Thyroid gland (tissue), 4 donors: ENCODE measurements at places on chromosomes 1 and 21.

- no peak for DNase-seq
Observed at GRCh38 chr21:41737651-41738324, 29.1 kb downstream of the RIPK4 start.

DNA sequence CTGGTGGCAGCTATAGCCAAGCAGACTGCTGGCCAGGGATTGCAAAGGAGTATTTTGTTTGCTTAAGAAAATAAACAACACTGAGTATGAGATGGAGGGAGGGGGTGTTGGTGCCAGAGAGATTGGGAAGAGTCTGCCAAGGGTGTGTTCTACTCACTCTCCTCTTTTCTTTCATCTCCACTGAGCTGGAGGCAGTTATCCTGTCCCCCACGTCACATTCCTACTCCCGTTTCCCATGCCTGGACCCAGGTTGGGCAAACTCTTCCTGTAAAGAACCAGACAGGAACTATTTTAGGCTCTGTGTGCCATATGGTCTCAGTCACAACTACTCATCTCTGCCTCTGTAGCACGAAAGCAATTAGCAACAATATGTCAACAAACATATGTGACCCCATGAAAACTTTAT, 1.4 kb upstream of the IL24 start:
- DNase-seq: peak; percentile 39

DNA sequence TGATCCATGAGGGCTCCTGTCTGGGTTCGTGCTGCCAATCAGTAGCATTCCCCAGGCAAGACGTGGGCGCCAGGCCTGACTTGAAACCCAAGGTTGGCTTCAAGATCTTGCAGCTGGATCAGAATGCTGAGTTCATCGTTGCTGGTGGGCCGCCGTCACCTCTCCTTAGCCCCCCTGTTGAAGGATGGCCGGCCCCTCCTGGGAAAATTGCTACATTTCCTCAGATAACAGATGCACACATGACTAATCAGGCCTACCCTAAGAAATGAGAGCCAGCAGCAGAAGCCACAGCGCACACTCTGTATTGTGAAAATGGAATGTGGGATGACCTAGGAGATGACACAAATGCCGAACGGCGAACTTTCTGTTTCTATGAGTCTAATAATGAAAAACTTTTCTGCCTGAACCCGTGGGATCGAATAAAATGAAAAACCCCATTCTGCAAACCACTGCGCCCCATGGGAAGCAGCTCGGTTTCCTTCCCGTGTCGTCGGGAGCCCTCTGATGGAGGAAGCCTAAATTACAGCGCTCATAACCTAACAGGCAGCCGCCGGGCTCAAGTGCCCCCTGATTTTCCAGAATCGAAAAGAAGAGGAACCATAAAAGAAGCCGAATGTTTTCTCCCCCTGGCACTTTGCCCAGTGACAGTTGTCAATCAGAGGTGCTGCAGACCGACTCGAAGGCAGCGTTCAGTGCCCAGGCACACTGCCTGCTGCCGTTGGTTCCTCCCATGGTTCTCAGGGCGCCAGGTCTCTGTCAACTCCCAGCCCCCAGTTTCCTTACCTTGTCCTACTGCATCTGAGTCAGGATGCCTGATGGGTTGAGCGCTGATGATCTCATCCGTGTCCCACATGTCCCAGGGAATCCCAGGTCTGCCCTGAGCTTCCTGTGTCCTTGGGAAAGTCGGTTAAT, 38.2 kb upstream of the H6PD start:
- peak; percentile 74 for DNase-seq

GRCh38 chr1:166395729-166396128, 228.9 kb upstream of the FAM78B start:
- no peak for DNase-seq

DNA sequence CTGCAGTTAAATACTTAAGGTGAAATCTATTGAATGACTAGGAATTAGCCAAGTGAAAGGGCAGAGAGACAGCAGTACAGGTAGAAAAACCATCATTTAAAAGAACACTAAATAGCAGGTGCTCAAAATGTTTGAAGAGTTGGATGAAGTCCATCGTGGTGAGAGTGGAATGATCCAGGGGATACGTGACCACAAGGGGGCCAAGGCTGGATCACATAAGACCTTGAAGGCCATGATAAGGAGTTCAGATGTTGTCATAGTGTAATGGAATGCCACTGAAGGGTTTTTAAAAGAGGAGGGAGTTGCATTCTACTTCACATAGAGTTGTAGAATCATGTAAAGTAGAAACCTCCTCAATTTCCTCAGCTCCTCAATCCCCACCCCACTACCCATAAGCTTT, 34.8 kb upstream of the HOOK1 start:
- DNase-seq: peak; percentile 14

- no peak for DNase-seq
Observed at GRCh38 chr21:42663860-42664535, 10.6 kb downstream of the PDE9A start.

DNA sequence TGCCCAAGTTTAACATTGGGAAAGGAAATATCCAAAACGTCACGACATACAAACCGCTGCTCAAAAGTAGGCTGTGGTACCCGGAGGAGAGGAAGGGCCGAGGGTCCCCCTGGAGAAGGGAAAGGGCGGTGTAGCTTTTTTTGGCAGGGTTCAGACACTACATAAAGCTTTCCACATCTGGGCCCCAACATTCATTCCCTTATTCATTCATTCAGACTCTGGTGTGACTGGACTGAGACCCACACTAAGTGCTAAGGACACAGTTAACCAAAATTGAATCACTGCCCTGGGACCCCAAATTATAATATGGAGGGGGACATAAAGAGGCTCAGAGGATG, 10.3 kb upstream of the COL8A2 start:
- DNase-seq: no peak

DNA sequence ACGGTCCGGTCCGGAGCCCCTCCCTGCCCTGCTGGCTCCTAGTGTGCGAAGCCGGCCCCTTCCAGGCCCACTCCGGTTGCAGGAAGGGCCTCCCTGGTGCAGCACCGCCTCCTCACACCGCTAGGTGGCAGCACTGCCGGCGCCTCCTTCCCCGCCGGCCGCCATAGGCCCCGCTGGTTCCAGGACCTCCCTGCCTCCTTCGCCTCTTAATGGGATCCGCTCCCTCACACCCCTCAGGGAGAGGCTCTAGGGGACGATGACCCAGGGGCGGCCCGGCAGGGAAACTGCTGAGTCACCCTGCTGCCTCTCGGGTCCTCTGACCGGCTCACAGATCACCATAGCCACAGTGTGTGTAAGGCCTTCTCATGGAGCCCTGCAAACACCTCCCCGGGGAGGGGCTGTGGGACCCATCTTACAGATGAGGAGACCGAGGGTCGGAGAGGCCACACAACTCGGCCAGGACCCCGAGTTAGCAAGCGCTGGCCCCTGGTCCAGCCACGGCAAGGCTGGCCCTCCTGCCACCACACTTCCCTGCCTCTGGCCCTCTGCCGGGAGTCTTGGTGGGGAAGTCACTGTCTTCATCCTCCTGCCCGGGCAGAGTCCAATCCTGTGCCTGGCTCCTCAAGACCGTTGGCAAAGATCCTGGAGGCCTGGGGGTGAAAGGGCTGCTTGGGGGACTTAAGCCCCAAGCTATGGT, 1.6 kb upstream of the AJAP1 start:
- DNase-seq: peak; percentile 52
